ENCODE measurements at places on chromosomes 3 and 15. TPM values are rescaled to one million over a fixed set of nuclear protein-coding genes. Genes with fewer than 3 reads are reported as not detected.
A peak's percentile ranks its signal among the peaks of the same experiment; 100 is the strongest.

The CCDC33 gene
- total RNA-seq, result not detected

The PCLAF gene
- total RNA-seq, result 0.34 TPM

- no peak for DNase-seq
These were observed 35.7 kb downstream of the P3H2 start for GRCh38 chr3:190084983-190085382.

DNA sequence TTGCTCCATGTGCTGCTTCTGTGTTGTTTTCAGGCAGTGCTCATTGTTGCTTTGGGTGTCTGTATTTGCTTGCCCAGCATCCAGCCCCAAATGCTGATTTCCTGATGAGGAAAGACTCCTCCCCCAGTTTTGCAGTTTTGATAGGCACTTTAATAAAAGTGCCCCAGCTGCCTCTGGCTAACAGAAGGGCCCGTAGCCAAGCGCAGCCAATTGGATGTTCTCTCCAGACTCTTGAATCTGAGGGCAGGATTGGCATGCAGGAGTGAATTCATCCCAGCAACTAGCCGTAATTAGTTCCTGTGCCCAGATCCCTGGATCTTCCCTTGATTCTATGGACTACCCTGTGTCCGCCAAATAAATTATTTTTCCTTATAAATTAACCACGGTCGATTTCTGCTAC lies 14.8 kb upstream of the SEMA5B start:
- peak; percentile 14 for DNase-seq

GRCh38 chr3:65893631-65894030 lies 145.1 kb downstream of the MAGI1 start:
- DNase-seq, result no peak

Measured in heart right ventricle (tissue), 16 donors.